ENCODE measurements at places on chromosomes 7 and 10.

DNA sequence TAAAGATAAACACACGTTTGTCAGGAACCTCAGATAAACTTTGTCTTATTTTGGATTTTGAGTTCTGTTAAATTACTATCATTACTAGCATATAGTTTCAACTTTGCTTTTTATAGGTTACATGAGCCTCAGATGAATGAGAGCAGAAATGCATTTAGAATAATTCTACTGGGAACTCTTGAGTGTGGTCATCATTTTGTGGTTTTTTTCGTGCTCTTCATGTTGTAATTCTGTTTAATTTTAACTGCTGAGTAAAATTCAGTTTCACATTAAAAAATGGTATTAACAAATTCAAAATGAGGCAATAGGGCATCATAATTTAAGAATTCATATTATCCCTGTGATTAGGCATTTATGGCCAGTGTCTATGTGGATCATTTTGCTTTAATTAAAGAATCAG lies 72.9 kb downstream of the GNAI1 start:
- DNase-seq, result no peak
- peaks cover 16% of the 10 kb centered on the region for H3K36me3 ChIP-seq

- peak overlapping the region; percentile 83 for H3K4me3 ChIP-seq
- no peak for DNase-seq
- H3K4me1 ChIP-seq, result no peaks in the 10 kb centered on the region
- peak overlapping the region; percentile 97 for H3K27ac ChIP-seq
- no peaks in the 10 kb centered on the region for H3K27me3 ChIP-seq
Observed at GRCh38 chr7:105015390-105015965, 1.5 kb downstream of the KMT2E start.

DNA sequence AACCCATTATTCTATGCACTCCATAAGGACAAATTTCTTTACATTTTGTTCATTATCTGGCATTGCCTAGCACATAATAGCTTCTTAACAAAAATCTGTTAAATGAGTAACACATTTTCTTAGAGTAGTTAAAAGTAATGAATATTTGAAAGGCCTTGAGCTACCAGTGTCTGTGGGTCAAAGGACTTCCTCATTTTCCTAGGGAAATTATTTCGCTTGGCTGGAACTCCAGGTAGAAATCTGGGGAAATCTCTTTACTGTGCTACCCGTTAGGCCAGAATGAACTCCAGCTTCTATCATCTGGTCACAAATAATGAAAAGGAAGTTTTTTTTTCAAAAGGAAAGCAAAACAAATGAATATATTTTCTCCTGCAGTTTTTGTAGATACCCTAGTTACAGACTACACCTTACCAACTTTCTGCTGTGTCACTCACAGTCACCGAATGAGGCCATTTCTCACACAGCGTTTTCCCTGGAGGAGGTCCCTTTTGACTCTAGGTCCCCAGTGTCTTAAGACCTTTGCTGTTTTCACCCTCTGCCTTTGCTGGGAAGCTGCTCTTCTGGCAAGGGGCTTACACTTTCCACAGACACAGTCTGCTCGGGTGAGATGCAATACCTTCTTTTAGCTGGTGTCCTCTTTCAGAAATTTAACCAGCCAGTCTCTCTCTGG lies 1.6 kb downstream of the SAMD9L start:
- no peaks in the 10 kb centered on the region for H3K27me3 ChIP-seq
- no peak for DNase-seq
- H3K27ac ChIP-seq, result peak overlapping the region; percentile 35

- no peak overlapping the region for H3K27ac ChIP-seq
- H3K27me3 ChIP-seq, result no peaks in the 10 kb centered on the region
- DNase-seq, result no peak
- H3K36me3 ChIP-seq, result no peaks in the 10 kb centered on the region
Observed at GRCh38 chr7:85567983-85568382, 381.1 kb upstream of the SEMA3D start.

All from ascending aorta (tissue), 2 donors.